ENCODE measurements at places on chromosomes 16 and 17.

DNA sequence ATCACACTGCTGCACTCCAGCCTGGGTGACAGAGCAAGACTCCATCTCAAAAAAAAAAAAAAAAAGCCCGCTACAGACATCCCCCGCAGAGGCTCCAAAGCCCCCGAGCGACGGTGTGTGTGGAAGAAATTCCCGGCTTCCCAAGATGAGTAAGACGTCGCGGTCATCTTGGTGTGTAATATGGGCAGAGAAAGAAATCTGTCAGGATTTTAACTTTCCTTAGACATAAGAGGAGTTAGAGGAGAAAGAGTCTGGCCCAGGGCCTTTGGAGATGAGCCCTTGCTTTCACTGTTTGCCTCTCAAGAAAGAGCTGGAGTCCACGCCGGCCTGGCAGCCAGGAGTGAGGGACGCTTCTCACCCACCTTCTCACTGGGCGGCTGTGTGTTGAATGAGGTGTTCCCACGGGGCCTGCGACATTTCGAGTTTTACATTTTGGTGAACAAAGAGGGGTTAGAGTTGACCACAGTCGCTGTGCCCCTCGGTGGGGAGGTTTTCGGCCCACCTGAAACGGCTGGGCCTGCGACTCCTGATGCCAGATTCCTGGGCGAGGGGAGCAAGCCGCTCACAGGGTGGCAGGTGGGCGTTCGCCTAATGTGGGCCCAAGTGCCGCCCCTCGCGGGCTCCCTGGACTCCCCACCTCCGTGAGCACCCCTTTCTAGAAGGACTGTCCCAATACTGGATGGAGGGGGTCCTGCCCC is 17.9 kb downstream of the C1QTNF1 start:
- no peak for DNase-seq

DNA sequence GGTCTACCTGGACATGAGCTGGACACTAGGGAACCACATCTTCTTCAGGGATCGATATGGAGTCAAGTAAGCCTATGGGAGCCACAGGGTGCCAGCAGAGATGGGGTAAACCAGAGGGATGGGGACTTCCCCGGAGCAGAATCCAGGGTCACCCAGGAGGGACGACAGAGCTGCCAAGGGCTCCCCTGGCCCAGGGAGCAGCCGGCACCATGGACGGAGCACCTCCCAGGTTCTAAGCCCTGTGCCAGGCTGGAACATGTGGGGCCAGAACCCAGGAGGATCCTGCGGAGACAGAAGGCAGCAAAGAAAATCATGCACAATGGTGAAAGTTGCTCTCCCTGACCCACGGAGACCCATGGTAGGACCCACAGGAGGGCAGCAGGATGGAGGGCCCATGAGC is 33.6 kb upstream of the KSR1 start:
- no peak for DNase-seq

- DNase-seq = no peak
Observed at GRCh38 chr17:68352041-68352440, 60.7 kb downstream of the ARSG start.

DNA sequence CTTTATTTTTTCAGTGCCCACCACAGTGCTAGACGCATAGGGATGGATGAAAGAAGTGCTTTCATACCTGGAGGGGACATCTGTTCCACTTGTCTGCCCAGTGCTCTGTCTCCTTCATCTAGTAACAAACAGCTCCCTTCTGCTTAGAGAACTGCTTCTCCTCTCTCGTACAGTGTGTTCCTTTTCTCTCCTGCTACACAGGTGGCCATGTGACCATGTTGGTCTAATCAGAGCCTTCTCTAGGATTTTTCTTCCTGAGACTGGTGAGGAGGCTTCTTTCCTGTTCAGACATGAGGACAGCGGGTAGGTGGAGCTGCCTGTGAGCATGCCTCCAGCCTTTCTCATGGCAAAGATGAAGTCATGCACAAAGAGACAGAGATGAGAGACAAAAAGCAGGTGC is 182.7 kb downstream of the TMEM132E start:
- no peak for DNase-seq

DNA sequence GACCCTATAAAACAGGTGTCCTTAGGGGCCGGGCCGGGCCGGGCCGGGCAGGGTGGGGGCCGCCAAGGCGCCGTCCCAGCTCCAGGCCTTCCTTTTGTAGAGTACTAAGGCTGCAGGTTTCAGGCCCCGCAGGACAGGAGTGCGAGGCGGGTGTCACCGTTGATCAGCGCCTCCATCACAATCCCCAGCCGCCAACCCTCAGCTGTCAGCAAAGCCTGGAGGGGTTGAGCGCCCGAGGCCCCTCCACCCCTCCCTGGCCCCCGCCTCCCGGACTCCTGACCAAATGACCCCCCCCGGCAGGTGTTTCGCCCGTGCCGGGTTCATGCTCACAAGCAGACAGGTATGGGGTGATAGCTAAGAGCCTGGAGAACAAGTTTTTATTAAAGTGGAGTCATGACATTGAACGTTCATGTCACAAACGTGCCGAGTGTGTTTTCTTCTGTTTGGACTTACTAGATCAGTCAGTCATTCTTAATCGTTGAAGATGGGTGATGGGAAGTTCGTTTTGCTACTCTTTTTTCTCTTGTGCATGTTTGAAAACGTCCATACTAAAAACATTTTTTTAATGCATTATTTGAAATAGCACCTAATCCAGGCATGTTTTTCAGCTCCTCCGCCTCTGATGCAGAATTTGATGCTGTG is 534 bp downstream of the ARL2BP start:
- DNase-seq = no peak

DNA sequence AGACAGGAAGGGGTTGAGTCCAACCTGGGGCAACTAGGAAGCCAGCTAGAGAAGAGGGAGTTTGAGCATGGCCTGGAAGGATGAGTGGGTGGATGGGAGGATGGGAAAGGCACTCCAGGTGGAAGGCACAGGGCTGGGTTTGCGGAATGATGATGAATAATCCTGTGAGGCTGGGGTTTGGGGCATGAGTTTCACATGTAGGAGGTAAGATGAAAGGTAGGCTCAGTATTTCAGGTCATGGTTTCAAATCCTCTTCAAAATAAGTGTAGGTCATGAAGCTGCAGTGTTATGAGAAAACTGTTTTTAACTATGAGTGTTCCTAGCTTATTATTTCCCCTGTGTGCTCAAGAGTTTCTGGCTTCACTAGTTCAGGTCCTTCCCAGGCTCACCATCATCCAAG is 130.3 kb downstream of the SKAP1 start:
- no peak for DNase-seq

GRCh38 chr16:10865991-10866966 is 10.7 kb upstream of the CIITA start:
- DNase-seq = no peak

GRCh38 chr16:86726340-86726739 is 148.0 kb downstream of the FOXL1 start:
- no peak for DNase-seq

DNA sequence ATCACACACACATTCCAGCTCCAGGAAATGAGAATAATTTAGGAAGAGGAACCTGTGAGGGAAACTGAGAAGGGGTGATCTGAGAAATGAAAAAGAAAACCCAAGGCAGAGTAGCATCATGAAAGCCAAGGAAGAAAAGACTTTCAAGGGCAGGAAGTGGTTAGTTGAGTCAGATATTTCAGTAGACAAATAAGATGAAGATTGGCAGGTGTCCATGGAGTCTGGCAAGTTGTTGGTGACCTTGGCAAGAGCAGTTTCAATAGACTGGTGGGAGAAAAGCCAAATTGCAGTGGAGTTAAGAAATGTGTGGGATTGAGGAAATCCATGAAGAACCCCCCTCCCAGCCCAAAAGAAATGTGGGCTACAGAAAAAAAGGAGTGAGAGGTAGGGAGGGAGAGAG is 10.7 kb downstream of the GNAO1 start:
- no peak for DNase-seq

- DNase-seq = peak; percentile 24
Observed at GRCh38 chr16:16029431-16030011, 80.1 kb downstream of the ABCC1 start.

DNA sequence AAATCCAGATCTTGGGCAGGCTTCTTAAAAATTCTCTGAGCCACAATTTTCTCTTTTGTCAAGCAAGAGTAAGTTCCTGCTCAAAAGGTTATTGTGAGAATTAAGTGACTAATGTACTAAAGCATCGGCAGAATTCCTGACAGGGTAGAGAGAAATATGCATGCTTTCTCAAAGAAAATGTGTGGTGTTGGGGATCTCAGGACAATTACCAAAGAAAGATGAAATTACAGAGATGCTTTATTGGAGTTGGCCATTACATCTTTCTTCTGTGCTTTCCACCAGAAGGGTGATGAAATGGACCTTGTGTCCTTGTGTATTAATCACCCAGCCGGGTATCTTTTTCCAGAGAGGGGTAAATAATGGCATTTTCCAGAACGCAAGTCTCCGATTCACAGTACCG is 1.7 kb upstream of the USP43 start:
- DNase-seq = no peak
